ENCODE measurements at places on chromosomes 6 and 20. TPM values are rescaled to one million over a fixed set of nuclear protein-coding genes. Genes with fewer than 3 reads are reported as not detected.

GRCh38 chr6:44477293-44477894, 89.9 kb downstream of the CDC5L start:
- H3K27me3 ChIP-seq = no peaks in the 10 kb centered on the region
- DNase-seq = no peak
- H3K4me1 ChIP-seq = peaks cover 9% of the 10 kb centered on the region
- H3K36me3 ChIP-seq = no peaks in the 10 kb centered on the region
- no peak overlapping the region for H3K4me3 ChIP-seq

GRCh38 chr20:62131560-62132320, 9.5 kb downstream of the LSM14B start:
- H3K27me3 ChIP-seq = peaks cover 13% of the 10 kb centered on the region
- no peak overlapping the region for H3K4me3 ChIP-seq
- H3K4me1 ChIP-seq = peaks cover 17% of the 10 kb centered on the region
- H3K27ac ChIP-seq = peak overlapping the region; percentile 46
- H3K36me3 ChIP-seq = peaks cover 6% of the 10 kb centered on the region

DNA sequence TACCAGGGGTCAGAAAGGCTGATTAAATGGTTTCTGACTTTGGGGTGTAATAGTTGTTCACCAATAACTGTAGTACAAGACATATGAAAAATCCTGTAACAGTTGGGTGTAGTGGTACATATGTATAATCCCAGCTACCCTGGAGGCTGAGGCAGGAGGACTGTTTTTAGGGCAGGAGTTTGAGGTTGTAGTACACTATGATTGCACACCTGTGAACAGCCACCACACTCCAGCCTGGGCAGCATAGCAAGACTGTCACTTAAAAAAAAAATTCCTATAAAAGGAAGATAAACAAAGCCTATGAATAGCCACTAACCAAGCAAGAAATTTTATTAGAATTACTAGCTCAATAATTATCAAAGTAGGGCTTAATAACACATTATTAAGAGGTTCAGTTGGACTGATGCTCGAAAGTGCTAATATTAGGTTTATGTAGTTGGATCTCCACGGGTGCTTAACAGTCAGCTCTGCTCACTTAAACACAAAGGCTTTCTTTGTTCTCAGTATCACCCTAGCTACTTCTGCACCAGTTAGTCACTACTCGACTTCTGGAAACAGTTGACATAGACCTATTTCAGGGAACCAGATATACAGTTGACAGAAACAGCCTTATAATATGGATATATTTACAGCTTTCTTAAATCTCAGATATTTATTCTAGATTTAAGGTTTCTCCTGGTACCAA, 113.0 kb downstream of the MTFR2 start:
- H3K36me3 ChIP-seq = peaks cover 6% of the 10 kb centered on the region
- peaks cover 5% of the 10 kb centered on the region for H3K4me1 ChIP-seq
- DNase-seq = no peak
- no peaks in the 10 kb centered on the region for H3K27me3 ChIP-seq

ZNF341 gene
- total RNA-seq = 3.3 TPM

IYD gene
- not detected for total RNA-seq

Measured in glutamatergic neuron (in vitro differentiated cells).